ENCODE measurements at places on chromosomes 5 and 9.

DNA sequence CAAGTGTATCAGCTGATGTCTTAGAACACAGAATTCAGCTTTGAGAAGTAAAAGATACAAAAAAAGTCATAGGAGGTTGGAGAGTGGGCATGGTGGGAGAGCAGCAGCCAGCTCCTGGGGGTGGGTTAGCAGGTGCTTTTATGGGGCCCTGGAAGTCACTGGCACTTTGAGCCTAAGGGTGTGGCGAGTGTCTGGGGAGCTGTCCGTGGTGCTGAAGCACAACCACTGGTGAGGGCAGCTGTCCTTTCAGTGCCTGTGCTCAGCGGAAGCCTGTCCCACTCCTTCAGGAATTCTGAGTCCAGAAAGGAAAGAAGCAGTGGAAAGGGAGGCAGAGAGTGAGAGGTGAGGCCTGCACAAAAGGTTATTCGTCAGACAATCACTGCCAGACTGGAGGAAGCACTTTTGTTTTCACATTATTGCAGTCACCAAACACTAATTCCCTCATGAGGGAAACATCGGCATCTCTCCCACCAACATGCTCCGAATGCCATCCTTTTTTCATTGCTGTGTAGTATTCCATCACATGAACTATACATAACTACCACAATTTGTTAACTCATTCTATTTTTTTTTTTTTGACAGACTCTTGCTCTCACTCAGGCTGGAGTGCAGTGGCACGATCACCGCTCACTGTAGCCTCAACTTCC is 59.4 kb upstream of the RAPGEF1 start:
- peak; percentile 44 for DNase-seq

- no peak for DNase-seq
Observed at GRCh38 chr5:14464096-14464495, 117.5 kb upstream of the OTULINL start.

GRCh38 chr5:146475190-146475780 is 28.2 kb downstream of the TCERG1 start:
- no peak for DNase-seq

GRCh38 chr5:158591301-158591863 is 508.3 kb downstream of the EBF1 start:
- no peak for DNase-seq

DNA sequence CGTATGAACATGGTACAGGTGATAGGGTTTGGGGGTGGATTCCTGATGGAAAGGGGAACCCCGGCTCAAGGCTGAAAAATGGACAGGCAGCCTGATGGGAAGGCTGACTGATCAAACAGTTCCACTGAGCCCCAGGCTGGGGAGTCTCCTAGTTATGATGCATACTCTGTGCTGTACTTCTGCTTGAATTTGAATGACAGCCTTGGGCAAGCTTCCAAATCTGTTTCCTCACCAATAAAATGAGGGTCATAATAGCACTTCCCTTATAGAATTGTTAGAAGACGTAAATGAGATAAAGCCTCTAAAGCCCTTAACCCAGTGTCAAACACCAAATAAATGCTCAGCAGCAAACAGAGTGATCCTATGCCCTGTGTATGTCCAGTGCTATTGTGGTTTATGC is 478.5 kb upstream of the DMAC1 start:
- no peak for DNase-seq

DNA sequence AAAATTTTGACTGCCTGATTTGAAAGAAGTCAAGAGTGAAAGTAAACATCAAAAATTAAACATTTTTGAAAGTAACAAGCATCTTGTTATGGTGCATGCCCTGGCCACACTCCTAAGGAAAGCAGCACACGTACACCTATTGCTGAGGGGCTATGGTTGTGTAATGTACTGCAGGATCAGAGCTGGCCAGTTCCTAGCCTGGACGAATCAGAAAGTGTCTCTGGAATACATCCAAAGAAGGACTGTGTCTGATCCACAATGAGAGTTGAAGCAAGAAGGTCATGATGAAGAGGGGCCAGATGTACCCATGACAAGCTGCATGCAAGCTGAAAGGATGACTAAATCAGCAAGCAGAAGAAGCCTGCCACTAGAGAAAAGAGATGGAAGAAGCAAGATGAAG is 618.2 kb downstream of the TLE1 start:
- DNase-seq: no peak

DNA sequence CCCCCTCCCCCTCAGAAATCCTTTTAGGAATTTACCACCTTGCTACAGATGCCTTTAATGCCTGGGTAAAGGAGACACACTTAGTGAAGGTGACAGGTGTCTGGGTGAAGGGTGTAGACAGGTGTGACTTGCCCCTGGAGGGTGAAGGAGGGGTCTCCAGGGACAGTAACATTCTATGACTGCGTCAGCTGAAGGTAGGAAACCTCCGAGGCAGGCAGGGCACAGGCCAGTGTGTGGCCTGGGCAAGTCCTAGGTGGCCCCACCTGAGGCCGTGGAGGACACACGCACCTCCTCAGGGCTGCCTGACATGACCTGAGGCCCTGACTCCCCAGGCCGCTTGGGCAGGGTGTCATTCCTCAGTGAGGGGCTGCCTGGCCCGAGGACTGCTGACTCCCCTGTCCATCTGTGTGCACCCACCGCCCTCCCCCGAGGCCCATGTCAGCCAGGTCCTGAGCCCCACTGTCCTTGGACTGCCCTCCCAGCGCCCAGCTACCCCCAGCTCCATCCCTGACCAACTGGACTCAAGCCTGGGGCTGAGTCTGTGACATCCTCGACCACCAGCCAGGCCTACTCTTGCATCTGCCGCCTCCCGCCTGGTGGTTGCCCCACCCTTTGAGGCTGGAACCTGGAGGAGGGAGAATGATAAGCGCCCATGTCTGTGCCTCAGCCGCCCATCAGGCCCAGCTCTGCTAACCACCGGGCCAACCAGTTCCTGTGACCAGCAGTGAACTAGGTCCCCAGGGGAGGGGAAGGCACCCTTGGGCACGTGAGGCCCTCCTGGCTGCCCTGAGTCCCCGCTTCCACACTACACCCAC is 18.4 kb downstream of the CARD19 start:
- DNase-seq: no peak

DNA sequence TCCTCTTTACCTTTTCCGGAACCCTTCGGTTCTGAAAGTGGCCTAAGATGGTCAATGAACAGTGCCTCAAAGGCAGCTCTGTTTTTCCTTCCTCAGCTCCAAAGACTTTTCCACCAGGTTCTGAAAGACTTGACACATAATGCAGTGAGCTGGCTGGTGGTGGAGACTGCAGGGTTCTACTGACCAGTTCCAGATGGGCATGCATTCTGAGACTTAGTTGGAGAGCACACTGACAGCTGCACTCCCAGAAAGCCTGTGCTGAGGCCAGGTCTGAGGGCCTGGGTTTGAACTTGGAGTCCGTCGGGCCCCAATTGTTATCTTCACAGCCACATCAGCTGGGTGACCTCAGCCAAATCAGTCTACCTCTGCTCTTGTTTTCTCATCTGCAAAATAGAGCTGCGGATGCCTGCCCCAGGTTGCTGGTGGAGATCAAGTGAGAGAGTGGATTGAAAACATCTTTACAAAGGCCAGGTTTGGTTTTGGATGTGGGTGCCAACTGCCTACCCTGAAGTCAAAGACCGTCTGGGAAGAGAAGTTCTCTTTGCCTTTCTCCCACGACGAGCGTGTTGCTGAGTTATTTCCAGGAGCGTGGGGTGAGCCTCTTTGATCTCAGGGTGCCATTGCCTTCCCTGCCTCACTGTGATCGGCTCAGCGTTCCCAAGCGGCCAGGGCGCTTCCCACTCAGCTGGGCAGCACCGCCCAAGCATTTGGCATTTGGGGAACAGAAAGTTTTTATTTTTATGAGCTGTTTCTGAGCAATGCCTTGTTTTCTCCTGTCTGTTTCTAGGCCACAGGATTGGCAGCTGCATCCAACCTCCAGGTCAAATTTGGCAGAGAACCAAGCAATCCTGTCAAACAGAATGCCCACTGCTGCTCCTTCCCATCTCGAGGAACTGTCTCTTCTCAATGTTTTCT is 54.9 kb downstream of the RAD23B start:
- no peak for DNase-seq

- DNase-seq: no peak
Observed at GRCh38 chr5:6246820-6247437, 131.4 kb downstream of the MED10 start.

GRCh38 chr5:10306806-10307205 is 896 bp downstream of the CMBL start:
- DNase-seq: no peak

GRCh38 chr5:158525663-158526062 is 574.1 kb downstream of the EBF1 start:
- DNase-seq: no peak

- DNase-seq: no peak
Observed at GRCh38 chr9:127871531-127871930, 5.9 kb downstream of the AK1 start.

DNA sequence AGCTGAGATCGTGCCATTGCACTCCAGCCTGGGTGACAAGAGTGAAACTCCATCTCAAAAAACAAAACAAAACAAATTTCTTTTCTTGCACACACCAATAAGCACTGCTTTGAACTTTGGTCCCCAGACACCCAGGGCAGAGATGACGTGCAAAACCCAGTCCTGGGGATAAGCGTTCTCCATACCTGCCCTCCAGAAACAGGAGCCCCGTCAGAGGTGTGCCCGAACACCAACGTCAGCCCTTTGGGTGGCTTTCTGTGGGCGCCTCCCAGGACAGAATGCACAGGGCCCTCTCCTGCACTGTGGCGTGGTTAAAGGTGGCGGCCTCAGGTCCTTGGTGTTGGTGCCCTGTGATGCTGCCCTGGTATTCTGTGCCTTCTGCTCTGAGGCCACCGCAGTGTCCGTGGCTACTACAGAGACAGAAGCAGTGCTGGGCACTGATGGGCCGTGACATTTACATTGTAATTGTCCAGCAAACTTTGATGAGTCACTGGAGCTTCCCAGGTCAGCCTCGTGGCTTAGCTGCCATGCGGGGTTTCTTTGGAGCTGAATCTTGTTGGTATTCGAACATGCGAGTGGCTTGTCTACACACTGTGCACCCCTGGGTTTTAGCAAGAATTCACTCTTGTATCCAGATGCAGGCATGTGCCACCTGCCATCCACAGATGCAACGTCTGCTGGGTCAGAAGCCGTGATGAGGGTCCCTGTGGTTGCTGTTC is 9.8 kb downstream of the PPP1R26 start:
- DNase-seq: no peak

GRCh38 chr5:147382776-147383175 is 127.1 kb downstream of the DPYSL3 start:
- DNase-seq: no peak

DNA sequence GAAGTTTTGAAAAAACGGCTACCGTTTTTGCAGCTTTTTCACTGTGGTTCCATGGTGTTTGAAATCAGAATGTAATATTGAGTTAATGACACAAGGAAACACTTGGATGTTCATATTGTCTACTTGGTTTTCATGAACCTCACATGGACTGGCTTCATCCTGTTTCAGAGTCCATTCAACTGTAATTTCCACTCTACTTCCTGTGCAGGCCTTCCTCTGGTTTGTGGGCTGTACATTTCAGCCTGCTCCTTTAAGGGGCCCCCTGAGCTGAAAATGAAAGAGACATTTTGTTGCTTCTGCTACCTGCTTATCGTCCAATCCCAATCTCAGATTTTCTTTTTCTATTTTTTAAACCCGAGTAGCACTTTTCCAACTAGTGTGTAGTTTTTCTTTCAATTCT is 41.8 kb upstream of the CDKN2B start:
- DNase-seq: no peak

DNA sequence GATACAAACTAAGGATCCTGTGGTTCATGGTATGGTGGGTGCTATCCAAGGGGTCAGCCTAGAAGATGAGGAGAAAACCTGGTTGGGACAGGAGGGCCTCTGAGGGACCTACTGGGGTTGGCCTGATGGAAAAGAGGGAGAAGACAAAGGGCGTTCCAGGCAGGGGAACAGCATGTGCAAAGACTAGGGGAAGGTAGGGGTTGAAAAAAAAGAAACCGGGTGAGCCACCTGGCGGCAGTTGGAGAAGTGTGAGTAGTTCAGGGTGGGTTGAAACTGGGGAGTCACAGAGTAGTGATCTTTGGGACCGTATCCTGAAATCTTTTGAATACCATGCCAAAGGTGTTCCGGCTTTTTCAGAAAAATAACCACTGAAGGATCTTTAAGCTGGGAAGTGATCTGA is 8.7 kb upstream of the GABRP start:
- DNase-seq: no peak

DNA sequence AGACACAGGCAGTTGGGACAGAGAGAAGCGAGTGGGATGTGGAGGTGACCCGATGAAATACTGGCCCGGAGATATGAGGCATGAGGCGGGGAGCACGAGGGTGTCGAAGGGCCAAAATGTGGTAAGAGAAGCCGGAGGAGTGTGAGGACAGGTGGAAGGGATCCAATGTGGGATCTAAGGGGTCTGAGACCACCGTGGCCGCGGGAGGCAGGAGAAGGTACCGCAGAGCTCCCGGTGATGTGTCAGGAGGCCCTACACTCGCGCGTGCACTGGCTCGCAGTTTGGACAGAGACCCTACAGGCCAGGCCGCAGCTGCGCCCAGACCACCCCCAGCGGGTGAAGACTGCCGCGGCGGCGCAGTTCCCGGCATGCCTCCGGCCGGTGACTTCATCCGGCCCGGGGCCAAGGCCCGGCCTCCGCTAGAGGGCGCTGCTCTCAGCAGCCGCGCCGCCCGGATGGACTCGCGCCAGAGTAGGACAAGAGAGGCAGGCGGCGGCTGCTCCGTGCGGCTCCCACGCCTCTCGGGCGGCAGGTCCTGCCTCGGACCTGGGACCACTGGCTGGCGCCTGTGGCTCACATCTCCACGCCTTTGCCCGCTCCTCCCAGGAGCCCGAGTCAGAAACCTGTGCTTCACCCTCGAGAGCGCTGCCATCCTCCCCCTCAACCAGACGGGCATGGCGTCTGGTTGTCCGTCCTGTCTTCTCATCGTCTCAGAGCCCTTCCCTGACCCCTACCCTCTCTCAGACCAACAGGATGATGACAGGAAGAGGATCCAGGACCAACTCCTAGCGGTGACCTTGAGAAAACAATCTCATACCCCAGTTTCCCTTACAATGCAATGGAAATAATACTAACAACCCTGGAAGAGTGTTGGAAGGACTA is 35.4 kb upstream of the STING1 start:
- DNase-seq: peak; percentile 85
